Neural crest cell (in vitro differentiated cells): ENCODE measurements at places on chromosomes 4 and X.

- no peaks in the 10 kb centered on the region for H3K36me3 ChIP-seq
- H3K4me1 ChIP-seq, result peaks cover 4% of the 10 kb centered on the region
- H3K27me3 ChIP-seq, result peaks cover 3% of the 10 kb centered on the region
- no peak overlapping the region for H3K27ac ChIP-seq
- no peak for DNase-seq
Observed at GRCh38 chr4:158356301-158356700, 146.0 kb downstream of the TMEM144 start.

DNA sequence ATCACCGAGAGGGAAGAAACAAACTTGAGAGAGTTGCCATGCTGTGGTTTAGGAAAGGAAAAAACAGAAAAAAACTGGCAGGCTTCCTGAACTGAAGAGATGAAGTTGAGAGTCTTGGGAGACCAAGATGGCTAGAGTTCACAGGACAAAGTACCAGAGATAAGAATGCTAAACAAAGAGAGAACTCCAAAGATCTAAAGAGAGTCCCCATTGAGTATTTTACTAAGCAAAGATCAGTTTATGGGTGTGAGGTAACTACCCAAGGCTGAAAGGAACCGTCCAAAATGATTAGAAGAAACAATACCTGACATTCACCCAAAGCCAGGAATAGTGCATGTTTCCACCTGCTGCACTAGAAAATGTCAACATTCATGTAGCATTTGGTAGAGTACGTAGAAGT is 21.8 kb upstream of the COX7B2 start:
- H3K36me3 ChIP-seq, result no peaks in the 10 kb centered on the region
- H3K27ac ChIP-seq, result no peak overlapping the region
- H3K4me1 ChIP-seq, result no peaks in the 10 kb centered on the region

GRCh38 chrX:38571058-38571457 is 9.7 kb downstream of the TSPAN7 start:
- no peaks in the 10 kb centered on the region for H3K4me1 ChIP-seq
- no peak overlapping the region for H3K4me3 ChIP-seq
- no peak overlapping the region for H3K27ac ChIP-seq
- no peaks in the 10 kb centered on the region for H3K27me3 ChIP-seq
- H3K36me3 ChIP-seq, result peaks cover 4% of the 10 kb centered on the region
- no peak for DNase-seq

GRCh38 chr4:89356086-89356485 is 48.5 kb upstream of the GPRIN3 start:
- DNase-seq, result no peak
- H3K27ac ChIP-seq, result no peak overlapping the region

- no peak for DNase-seq
- peaks cover 14% of the 10 kb centered on the region for H3K4me1 ChIP-seq
- H3K27ac ChIP-seq, result no peak overlapping the region
- peaks cover 4% of the 10 kb centered on the region for H3K36me3 ChIP-seq
- peak overlapping the region; percentile 89 for H3K4me3 ChIP-seq
Observed at GRCh38 chr4:183798301-183799253, 106.5 kb upstream of the STOX2 start.

DNA sequence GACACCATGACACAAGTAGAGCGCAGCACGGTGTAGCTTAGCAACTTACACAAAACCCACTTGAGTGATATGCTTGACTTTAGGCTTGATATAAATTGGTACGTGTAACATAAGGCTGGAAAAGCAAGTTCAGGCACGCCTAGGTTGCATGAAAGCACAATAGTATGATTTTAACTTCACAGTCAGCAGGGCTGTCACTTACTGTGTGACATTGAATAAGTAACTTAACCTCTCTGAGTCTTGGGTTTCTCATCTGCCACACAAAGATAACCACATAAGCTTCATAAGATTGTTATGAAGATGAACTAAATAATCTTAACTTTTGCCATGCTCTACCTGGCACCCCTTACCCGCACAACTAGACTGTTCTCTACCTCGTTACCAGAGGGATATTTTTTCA is 9.5 kb downstream of the SRD5A3 start:
- H3K4me3 ChIP-seq, result no peak overlapping the region
- H3K27me3 ChIP-seq, result no peaks in the 10 kb centered on the region
- H3K27ac ChIP-seq, result no peak overlapping the region
- no peak for DNase-seq
- H3K36me3 ChIP-seq, result peaks cover 24% of the 10 kb centered on the region
- H3K4me1 ChIP-seq, result no peaks in the 10 kb centered on the region

DNA sequence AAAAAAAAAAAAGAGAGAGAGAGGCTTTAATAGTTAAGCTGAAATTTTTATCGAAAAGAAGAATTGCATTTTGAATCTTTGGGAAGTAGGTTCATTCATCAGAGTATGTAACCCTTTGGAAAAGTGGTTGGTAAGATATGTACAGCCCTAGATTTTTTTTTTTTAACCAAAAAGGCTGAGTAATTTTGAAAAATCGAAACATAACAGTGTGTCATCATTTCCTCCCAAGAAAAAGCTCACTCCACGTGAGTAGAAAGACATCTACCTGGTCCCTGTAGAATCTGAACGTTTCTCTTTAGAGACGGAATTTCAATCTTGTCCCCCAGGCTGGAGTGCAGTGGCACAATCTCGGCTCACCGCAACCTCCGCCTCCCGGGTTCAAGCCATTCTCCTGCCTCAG is 16.2 kb downstream of the SHOX start:
- H3K36me3 ChIP-seq, result no peaks in the 10 kb centered on the region
- H3K4me3 ChIP-seq, result no peak overlapping the region
- H3K4me1 ChIP-seq, result peaks cover 4% of the 10 kb centered on the region

- H3K4me1 ChIP-seq, result peaks cover 31% of the 10 kb centered on the region
- no peaks in the 10 kb centered on the region for H3K36me3 ChIP-seq
- peak overlapping the region; percentile 80 for H3K27ac ChIP-seq
- peak overlapping the region; percentile 41 for H3K4me3 ChIP-seq
- DNase-seq, result peak; percentile 30
Observed at GRCh38 chrX:39677978-39678791, 419.6 kb downstream of the BCOR start.

GRCh38 chrX:119187298-119187697 is 48.8 kb upstream of the PGRMC1 start:
- DNase-seq, result no peak
- no peak overlapping the region for H3K27ac ChIP-seq
- H3K27me3 ChIP-seq, result no peaks in the 10 kb centered on the region

- no peak overlapping the region for H3K4me3 ChIP-seq
- no peak for DNase-seq
- H3K27ac ChIP-seq, result no peak overlapping the region
- peaks cover 24% of the 10 kb centered on the region for H3K36me3 ChIP-seq
- H3K27me3 ChIP-seq, result no peaks in the 10 kb centered on the region
Observed at GRCh38 chr4:182318256-182318655, 75.1 kb downstream of the TENM3 start.

DNA sequence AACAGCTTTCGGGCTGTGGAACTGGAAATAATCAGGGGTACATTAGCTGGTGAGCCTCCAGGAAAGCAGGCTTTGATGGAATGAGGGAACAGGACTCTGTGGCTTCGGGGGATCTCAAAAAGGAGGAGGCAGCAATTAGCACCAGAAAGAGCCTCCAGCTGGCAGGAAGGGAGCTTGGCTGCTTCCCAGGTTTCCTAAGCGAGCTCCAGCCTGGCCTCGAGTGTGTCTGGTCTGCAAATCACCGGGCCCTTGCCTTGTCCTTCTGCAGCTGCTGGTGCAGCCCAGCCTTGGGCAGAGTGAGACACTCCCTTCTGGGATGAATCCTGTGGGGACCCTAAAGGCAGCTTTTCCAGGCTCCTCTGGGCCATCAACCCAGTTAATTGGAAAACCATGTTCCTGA is 10.7 kb upstream of the PDHA1 start:
- H3K27me3 ChIP-seq, result no peaks in the 10 kb centered on the region
- no peak overlapping the region for H3K4me3 ChIP-seq
- peaks cover 7% of the 10 kb centered on the region for H3K36me3 ChIP-seq
- peak overlapping the region; percentile 35 for H3K27ac ChIP-seq
- DNase-seq, result no peak

- no peak overlapping the region for H3K4me3 ChIP-seq
- H3K4me1 ChIP-seq, result peaks cover 10% of the 10 kb centered on the region
- no peak for DNase-seq
- peaks cover 3% of the 10 kb centered on the region for H3K27me3 ChIP-seq
- H3K36me3 ChIP-seq, result no peaks in the 10 kb centered on the region
Observed at GRCh38 chr4:25001509-25001908, 29.2 kb downstream of the LGI2 start.

DNA sequence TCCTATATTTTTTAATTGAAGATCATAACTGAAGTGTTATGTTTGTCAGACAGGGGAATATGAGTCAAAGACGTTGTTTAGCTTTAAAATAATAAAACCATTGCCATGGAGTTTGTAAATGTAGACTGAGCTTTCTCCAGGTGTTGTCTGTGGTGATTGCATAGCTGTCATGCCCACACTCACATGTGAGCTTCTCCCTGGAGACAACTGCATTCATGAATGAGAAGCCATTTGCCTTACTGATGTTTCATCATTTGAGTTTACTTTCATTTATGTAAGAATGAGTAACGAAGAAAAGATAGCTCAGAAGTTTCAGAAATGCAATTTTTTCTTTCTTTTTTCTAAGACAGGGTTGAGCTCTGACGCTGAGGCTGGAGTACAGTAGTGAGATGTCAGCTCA is 339.1 kb downstream of the GALNTL6 start:
- H3K27ac ChIP-seq, result no peak overlapping the region
- DNase-seq, result no peak
- H3K36me3 ChIP-seq, result no peaks in the 10 kb centered on the region
- H3K4me1 ChIP-seq, result peaks cover 15% of the 10 kb centered on the region

- peaks cover 4% of the 10 kb centered on the region for H3K27me3 ChIP-seq
- DNase-seq, result no peak
- no peak overlapping the region for H3K4me3 ChIP-seq
- no peaks in the 10 kb centered on the region for H3K36me3 ChIP-seq
- no peak overlapping the region for H3K27ac ChIP-seq
Observed at GRCh38 chr4:106806158-106806797, 229.8 kb downstream of the DKK2 start.

DNA sequence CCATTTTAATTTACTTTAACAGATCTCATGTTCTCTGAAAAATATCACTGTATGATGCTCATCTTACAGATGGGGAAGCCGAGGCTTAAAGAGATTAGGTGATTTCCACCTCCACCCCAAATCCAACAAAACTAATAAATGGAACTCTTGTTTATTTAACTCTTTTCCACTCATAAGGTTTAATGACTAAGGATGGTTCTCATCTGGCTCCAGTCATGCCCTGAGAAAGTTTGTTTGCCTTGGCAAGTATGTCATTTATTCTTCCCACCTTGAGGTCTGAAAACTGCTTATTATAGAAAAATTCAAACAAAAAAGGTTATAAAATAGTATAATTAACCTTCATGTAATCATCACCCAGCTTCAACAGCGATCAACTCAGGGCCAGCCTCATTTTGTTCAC is 56.3 kb downstream of the PPEF2 start:
- H3K4me3 ChIP-seq, result no peak overlapping the region
- H3K27me3 ChIP-seq, result no peaks in the 10 kb centered on the region
- no peak overlapping the region for H3K27ac ChIP-seq
- DNase-seq, result no peak

- no peak for DNase-seq
- H3K27me3 ChIP-seq, result no peaks in the 10 kb centered on the region
- peaks cover 7% of the 10 kb centered on the region for H3K4me1 ChIP-seq
- H3K27ac ChIP-seq, result no peak overlapping the region
- no peak overlapping the region for H3K4me3 ChIP-seq
Observed at GRCh38 chrX:10166731-10167151, 10.0 kb downstream of the CLCN4 start.

- H3K27ac ChIP-seq, result no peak overlapping the region
- no peaks in the 10 kb centered on the region for H3K36me3 ChIP-seq
- DNase-seq, result no peak
- no peaks in the 10 kb centered on the region for H3K27me3 ChIP-seq
- H3K4me1 ChIP-seq, result peaks cover 9% of the 10 kb centered on the region
Observed at GRCh38 chrX:99603091-99603814, 806.8 kb downstream of the PCDH19 start.

GRCh38 chrX:69844636-69845035 is 205.1 kb downstream of the AWAT2 start:
- no peak for DNase-seq
- no peaks in the 10 kb centered on the region for H3K27me3 ChIP-seq
- no peak overlapping the region for H3K27ac ChIP-seq
- H3K4me3 ChIP-seq, result no peak overlapping the region

DNA sequence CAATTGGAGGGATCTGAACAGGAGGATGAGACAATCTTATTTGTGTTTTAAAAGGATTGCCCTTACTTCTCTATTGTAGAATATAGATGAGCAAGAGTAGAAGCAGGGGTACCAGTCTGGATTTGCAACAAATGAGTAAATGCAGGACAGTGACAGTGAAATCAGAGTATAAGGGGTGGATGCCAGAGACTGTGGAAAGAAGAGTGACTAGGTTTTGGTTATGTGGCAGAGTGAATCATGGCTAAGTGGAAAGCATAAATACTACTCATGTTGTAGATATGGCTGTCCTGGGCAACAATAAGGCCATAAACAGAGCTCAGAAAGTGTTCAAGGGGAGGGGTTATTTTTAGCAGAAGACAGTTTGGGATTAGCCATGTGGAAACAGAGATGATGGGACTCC is 6.0 kb upstream of the VSIG4 start:
- H3K27ac ChIP-seq, result no peak overlapping the region
- DNase-seq, result no peak
- H3K36me3 ChIP-seq, result no peaks in the 10 kb centered on the region
- H3K4me1 ChIP-seq, result no peaks in the 10 kb centered on the region

- no peaks in the 10 kb centered on the region for H3K27me3 ChIP-seq
- no peak overlapping the region for H3K4me3 ChIP-seq
Observed at GRCh38 chr4:184400375-184400870, 73.9 kb downstream of the IRF2 start.

DNA sequence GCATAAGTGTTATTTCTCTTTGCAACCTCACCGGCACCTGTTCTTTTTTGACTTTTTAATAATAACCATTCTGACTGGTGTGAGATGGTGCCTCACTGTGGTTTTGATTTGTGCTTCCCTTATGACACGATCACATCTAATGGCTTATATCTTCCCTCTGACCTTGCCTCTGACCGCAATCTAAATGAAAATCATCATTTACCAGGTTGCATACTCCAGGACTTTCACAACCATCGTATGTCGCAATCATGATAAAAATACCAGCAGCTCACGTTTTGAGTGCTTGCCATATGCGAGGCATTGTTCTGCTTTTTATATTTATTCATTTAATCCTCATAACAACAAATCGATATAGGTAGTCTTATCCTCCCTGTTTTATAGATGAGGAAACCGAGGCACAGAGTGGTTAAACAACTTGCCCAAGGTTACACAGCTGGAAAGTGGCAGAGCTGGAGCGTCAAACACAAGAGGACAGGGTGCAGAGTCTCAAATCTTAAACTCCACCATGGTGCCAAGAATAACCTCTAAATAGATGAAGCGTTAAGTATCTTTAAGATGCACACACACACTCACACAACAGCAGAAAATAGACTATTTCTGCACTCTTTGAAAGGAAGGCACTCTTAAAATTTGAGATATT is 102.2 kb downstream of the SEL1L3 start:
- H3K4me1 ChIP-seq, result no peaks in the 10 kb centered on the region
- no peak for DNase-seq
- no peak overlapping the region for H3K4me3 ChIP-seq

- no peak overlapping the region for H3K27ac ChIP-seq
- peaks cover 6% of the 10 kb centered on the region for H3K4me1 ChIP-seq
- no peaks in the 10 kb centered on the region for H3K36me3 ChIP-seq
- H3K27me3 ChIP-seq, result peaks cover 6% of the 10 kb centered on the region
Observed at GRCh38 chr4:76850010-76850441, 47.9 kb downstream of the SOWAHB start.
